Right hindlimb (tissue), 1 donor: ENCODE measurements at places on chromosomes 6 and 20.

DNA sequence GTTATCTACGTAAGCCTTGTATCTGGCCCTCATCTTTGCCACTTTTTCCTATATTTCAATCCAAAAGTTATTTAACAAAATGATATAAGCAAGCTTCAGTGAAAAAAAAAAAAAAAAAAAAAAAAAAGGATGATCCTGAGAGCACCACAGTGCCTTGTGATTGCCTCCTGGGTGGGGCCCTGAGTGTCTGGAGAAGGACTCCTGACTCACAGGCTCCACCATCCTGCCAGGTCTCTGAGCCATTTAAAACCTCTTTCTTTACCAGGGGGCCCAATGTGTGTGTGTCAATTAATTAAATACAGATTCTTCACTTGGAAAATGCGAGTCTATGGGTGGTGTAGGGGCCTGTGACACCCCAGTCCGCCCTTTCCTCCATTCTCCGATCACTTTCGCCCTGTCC lies 105.2 kb downstream of the SMOC2 start:
- no peak for DNase-seq

- no peak for DNase-seq
Observed at GRCh38 chr6:18400831-18401446, 13.8 kb downstream of the RNF144B start.

DNA sequence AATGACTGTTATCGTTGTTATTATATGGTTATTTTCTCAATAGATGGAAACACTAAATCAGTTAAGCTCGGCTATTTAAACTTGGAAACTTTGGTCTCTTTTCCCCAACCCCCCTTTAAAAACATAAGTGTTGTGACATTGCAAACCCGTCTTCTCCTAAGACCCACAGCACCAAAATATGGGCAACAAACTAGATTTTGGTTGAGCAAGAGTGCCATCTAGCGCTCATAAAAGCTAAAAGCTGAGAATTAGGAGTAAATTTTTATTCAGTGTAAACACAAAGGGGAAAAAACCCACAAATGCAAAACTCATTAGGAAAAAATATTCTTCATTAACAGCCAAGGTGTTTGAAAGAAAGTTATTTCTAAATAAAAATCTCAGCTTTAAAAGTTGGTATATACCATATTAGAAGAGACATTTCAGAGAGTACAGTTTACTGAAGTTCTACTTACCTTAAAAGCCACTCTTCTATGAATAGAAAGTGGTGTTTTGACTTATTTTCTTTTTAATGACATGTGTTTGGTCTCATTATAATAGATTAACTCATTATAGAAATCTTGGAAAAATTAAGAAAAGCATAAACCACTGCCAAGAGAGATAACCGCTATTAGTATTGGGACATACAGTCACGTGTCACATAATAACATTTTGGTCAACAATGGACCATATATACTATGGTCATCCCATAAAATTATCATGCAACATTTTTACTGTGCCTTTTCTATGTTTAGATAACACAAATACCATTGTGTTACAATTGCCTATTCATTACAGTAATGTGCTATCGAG lies 21.1 kb downstream of the SESN1 start:
- DNase-seq: no peak

- DNase-seq: no peak
Observed at GRCh38 chr20:46689754-46690085, 476 bp upstream of the TP53RK start.

DNA sequence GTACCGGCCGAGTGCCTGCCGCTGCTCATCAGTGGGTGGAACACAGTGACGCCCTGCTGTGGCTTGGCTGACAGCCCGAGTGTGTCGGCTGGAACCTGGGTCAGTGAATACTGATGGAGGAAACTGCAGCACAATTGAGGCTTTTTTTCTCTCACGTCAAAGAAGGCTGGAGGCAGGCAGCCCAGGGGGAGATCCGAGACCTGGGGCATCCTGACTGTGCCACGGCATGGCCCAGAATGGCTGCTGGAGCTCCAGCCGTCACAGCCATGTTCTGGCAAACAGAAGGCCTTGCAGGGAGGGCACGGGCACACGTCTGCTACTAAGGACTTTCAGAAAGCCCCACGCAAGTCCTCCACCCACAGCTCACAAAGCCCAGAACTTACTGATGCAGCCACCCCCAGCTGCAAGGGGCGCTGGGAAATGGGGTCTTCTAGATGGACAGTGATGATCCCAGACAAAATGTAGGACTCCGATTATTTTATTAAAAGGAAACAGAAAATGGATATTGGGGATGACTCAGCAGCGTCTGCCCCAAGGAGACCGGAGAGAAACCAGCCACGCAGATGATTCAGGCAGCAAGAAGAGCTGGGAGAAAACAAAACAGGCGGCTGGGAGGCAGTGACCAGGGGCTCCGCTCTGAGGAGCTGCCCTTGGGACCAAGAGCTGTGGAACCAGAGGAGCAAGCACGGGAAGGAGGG lies 140.0 kb downstream of the TAF4 start:
- DNase-seq: no peak

DNA sequence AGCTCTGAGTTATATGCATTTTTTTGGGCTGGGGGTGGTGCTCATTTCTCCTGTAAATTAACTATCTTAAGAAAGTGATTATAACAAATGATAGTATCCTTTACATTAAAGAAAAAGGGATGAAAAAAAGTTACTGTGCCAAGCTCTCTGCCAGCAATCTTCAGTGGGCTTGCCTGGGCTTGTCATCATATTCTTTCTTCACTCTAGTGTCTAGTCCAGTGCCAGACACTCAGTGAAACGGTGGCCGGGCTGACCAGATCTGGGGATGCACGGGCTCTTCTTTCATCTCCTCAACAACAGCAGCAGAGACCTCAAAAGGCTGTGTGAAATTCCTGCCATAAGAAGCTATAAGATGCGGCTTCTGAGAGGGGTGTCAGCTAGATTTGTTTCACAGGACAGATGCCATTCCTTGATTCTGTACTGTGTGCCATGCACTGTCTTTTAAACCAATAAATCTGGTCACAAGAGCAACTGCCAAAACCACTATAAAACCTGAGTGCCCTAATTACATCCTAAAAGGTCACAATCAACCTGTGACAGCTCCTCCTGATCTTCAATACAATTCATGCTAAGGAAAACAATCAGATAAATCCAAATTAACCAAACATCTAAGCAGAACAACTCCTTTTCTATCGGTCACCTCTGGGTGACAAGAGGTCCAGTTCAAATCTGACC lies 12.1 kb downstream of the EXOC2 start:
- DNase-seq: no peak

DNA sequence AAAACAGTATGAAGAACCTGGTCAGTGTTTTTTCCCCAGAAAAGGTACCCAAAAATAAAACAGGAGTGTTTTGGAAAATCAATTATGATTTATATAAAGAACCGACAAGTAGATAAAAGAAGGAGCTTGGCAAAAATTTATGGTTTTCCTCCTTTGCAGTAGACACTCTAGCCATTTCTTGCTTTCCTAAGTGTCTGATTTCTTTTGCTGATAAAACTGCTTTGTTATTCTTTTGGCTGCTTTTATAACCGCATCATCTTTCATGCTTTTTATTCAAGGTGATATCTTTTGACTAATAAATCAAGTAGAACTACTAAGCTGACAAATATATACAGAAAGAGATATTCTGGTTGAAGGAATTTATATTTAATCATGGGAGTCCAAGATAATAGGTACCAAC lies 16.6 kb downstream of the ATG5 start:
- no peak for DNase-seq

- no peak for DNase-seq
Observed at GRCh38 chr20:44858606-44859360, 26.7 kb upstream of the YWHAB start.

GRCh38 chr6:32947552-32948465 lies 5.1 kb downstream of the HLA-DMA start:
- peak; percentile 37 for DNase-seq

DNA sequence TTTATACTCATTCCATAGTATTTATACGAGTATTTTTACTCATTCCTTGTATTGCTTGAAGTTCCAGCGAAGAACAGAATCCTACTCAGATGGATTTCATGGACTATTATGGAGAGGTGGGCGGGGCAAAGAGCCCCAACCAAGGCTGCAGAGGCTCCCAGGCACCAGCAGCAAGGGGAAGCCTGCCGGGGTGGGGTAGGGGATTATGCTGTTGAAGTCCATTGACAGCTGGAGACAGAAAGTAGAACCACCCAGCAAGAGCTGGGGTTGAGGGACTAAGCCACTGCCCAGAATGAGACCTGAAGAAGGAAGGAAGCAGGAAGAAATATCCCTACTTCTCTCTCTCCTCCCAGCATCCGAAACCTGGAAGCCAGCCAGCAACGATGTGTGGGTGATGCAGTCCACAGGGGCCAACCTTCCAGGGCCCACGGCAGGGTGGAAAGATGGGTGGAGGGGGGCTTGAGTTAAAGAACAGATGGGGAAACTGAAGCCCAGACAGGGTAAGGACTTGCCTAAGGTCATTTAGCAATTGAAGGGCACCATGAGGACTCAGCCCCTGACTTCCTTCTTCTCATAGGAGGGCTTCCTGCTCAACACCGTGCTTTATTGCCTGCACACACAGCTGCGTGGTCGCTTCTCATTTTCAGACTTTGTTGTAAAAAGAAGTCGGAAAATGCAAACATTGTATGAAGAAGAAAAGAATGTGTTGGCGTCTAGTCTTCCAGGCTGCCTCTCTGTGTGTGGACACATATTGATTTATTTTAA lies 18.3 kb upstream of the GTSF1L start:
- peak; percentile 46 for DNase-seq

DNA sequence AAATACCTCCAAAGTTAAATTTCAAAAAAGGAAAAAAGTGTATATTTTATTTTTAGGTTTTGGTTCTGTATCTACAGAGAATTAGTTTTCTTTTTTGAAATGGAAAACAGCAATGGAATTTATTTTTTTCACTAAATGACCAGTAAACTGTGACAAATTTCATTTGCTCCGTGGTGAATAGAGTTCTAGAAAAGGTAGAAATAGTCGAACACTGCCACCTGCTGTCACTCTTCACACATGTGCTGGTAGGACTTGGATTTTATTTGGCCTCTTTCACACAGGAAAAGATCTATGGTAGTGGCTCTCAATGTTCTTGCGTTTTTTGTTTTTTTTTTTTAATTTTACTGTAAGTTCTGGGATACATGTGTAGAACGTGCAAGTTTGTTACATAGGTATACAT lies 312.5 kb downstream of the EYA4 start:
- peak; percentile 62 for DNase-seq

DNA sequence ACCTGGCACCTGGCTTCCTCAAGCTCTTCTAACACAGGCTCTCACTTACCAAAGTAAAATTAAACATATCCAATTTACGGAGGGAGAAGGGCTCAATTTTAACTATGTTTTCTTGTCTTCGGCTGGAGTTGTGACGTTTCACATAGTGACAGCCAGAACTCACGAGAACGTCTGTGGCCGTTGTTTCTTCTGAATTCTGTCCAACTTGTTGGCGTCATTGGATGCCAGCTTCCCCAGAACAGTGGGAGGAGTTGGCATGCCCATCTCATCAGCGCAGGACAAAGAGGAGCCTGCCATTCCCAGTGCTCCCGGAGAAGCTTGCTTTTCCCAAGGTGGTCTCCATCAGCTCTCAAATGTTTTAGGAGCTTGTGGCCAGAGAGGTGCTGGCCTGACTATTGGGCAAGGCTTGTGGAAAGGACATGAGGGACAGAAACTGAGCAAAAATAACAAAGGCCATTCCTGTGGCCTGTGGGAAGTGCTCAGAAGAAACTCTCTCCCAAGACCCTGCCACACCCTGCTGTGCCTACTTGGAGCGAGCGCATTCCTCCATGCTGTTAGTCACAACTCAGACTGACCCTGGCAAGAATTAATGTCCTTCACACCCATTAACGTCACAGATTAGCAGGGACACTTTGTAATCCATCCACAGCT lies 265.4 kb upstream of the CDH4 start:
- no peak for DNase-seq

GRCh38 chr6:111604259-111605099 lies 1.2 kb downstream of the TRAF3IP2 start:
- peak; percentile 77 for DNase-seq

DNA sequence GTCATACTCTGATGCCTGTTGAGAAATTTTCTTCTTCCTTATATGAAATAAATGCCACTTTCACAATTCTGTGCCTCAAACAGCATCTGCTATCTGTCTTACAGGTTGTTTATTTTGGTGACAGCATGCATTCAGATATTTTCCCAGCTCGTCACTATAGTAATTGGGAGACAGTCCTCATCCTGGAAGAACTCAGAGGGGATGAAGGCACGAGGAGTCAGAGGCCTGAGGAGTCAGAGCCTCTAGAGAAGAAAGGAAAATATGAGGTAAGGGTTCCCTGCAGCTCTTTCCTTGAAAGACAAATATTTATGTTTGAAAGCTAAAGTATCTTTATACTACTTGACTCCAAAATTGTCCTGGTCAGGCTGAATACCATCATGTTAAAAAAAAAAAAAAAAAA lies 15.8 kb downstream of the TSPYL4 start:
- no peak for DNase-seq

DNA sequence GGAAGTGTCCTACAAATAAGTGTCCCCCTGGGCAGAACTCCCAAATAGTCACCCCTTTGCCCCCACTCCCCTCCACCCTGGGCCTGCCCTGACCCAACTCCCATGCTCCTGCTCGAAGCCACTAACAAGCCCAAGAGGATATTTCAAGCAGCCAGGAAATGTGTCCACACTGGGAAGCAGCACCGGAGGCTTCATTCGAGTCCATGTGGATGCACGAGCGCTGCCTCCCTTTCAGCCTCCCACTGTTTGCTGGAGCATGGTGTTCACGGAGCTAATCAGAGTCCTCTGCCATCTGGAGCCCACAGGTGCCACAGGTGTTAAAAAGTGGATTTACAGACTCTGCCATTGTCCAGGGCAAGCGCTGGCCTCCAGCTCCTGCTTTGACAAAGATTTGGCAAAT lies 177.6 kb downstream of the TTLL2 start:
- no peak for DNase-seq

DNA sequence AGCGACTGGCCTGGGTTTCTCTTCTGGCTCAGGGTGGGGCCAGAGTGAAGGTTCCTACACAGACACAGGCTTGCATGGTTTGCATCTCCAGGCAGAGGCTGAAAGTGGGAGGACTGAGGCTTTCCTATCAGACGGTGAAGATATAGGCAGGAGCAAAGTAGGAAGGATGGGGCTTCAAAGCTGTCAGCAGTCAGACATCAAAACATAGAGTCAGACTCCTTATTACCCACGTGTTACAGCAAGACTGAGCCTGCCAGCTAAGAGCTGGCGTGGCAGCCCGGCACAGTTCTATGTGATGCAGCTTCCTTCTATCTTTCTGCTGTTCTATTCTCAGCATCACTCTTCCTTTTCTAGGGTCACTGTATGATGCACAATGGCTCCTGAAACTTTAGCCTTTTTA lies 445.1 kb downstream of the DOK5 start:
- no peak for DNase-seq

- DNase-seq: no peak
Observed at GRCh38 chr6:16359563-16359962, 121.2 kb downstream of the GMPR start.

DNA sequence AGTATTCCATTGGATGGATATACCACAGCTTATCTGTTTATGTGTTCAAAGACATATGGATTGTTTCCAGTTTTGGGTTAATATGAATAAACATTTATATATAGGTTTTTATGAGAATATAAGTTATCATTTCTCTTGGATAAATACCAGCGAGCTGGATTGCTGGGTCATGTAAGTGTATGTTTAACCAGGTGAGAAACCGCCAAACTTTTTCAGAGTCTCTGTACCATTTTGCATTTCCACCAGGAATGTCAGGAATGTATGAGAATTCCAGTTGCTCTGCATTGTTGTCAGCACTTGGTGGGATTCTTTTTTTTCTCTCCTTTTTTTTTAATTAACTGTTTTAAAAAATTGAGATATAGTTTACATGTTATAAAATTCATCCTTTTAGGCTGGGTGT lies 52.1 kb downstream of the PHF20 start:
- no peak for DNase-seq
